ENCODE measurements at places on chromosomes 4 and X.

GRCh38 chr4:170011921-170012628 lies 14.1 kb downstream of the MFAP3L start:
- no peak for DNase-seq

DNA sequence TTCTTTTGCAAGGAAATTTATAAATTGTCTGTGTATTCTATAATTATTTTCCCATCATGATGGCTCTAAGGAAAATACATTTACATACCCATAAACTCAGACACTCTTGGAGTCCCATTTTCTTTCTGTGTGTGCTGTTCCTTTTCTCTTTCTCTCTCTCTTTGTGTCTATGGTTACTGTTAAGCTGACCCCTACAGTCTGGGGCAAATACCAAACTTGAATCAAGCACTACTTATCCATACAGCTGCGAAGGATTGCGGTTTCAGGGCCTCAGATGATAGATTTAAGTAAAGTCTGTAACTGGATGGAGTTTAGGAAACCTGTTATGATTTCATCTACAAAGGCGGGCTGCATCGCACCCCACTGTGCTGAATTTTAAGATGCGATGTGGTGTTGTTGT lies 150.2 kb downstream of the SHROOM3 start:
- DNase-seq, result no peak

GRCh38 chrX:82031250-82031649 lies 829.3 kb downstream of the SH3BGRL start:
- no peak for DNase-seq

DNA sequence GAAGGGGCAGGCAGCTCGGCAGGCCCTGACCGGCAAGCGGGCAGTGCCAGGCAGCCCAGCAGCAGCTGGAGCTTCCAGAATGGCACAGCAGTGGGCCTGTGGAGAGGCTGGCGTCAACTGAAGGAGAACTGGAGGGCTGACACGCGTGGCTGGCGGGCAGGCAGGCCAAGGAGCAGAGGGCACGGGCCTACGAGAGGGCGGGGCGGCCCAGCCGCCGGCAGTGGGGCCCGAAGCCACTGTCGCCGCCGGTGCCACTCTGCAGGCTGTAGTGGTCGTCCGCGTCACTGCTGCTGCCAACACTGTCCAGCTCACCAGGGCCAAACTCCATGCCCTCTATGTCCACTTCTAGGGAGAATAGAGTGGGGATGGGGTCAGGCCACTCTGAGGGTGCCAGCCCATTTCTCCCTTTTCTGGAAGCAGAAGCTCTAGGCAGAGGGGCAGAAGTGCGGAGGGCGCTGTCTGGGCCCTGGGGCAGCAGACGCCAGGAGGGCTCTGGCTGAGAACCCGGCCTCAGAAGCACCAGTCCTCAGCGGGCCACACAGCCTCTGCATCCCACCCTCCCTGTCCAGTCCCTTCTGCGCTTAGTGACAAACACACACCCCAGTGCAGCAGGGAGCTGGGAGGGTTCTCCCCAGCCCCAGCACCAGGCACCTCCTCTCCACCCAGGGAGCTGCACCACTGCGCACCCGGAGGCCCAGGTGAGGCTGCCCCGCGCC lies 8.6 kb upstream of the HAUS3 start:
- DNase-seq, result no peak

- no peak for DNase-seq
Measured at GRCh38 chrX:148540671-148541583, 40.5 kb downstream of the AFF2 start.

- DNase-seq, result no peak
Measured at GRCh38 chrX:3697220-3697684, 16.2 kb downstream of the PRKX start.

DNA sequence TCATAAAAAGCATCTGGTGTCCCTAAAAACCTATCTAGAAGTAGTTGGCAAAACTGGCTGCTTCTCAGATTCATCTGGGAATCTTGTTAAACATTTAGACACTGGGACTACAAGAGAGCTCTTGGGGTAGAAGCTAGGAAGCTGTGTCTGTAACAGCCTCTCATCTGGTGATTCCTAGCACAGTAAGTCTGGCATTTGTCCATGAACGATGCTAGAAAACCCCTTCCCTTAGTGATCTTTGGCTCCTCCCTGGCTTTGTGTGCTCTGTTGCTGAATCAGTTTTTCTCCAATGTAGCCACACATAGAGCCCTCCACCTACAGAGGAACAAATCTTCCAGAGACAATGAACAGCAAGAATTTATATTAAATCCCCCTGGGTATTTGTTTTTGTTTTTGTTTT lies 951.7 kb upstream of the LCORL start:
- no peak for DNase-seq

GRCh38 chrX:50067435-50068284 lies 133.1 kb downstream of the AKAP4 start:
- no peak for DNase-seq

GRCh38 chr4:54082168-54082567 lies 17.8 kb upstream of the CHIC2 start:
- no peak for DNase-seq

- no peak for DNase-seq
Measured at GRCh38 chrX:53746718-53747117, 60.2 kb upstream of the HUWE1 start.

- DNase-seq, result no peak
Measured at GRCh38 chrX:53723381-53723780, 36.9 kb upstream of the HUWE1 start.

GRCh38 chr4:169611991-169612870 lies at the start of gene NEK1:
Gene NEK1 (minus strand): TSS chr4:169612583. CDS start chr4:169602630, 9,953 bp downstream.
- DNase-seq, result peak; percentile 75

DNA sequence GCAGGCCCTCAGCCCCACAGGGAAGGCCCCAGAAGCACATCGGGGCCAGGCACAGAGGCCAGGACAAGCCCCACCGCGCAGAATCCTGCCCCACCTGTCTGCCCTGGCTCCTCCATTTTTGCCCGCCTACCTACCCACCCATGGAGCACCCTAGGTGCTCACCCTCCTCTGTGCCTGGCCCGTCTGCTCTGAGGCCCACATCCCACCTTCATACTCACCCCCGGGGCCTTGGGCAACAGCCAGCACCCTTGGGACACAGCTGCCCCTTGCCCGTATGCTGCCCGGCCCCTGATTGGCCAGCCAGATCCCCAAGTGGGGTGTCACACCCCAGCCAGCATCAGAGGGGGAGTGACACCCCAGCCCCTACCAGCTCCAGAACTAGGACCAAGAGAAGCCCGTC lies 10.8 kb upstream of the TREX2 start:
- no peak for DNase-seq

DNA sequence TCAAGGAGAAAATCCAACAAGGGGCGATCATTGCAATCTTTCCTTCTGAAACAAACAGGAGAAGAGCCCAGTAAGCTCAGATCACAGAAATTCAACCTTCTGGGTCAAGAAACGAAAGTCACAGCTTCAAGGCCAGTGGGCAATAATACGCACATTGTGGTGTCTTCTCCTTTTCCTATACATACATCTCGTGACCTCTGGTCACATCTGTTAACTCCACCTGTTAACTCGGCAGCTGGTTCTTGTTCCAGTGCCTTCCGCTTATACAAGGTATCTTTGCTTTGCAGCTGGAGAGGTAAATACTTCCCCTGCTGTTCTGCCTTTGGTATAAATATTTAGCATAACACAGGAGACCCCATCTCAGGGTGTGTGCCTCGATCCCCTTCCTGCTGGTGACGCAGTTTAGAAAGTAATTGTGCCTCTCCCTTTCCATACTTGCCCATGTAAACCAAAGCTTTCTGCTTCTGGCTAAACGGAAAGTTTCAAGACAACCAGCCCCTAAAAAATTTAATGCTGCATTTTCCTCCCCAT lies 45.0 kb downstream of the CCDC149 start:
- no peak for DNase-seq

DNA sequence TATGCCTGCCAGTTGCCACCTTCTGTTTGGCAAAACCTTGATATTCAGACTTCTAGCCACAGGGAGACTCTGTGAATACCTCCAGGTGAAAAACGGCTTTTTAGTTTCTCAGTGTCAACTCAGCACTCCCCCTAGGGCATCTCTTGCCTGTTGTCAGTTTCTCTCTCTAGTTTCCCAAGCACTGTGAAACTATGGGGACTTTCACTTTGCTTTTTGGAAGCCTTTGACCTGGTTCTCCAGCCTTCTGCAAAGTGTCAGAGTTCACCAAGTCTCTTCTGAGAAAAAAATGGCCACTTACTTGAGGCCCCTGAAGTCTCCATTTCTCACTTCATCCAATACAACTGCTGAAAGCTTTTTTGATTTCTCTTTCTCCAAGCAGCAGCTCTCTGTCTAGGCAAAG lies 521.5 kb downstream of the INPP4B start:
- DNase-seq, result no peak

GRCh38 chr4:70737006-70737405 lies 15.2 kb downstream of the RUFY3 start:
- DNase-seq, result no peak

DNA sequence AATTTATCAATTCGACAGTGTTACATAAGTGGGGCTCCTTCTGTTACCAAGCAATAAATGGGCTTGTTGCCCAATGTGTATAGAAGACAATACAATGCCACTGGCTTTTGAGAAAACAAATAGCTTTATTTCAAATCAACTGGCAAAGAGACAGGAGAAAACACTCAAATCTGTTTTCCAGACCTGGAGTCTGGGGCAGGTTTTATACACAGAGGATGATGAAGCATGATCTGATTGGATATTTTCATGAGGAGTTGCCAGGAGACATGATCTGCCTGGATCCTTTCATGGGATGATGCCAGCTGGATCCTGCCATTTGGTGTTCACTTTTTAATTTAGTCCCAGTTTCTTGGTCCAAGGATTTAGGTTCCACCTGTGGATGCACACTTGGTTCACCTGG lies 287.9 kb downstream of the CXXC4 start:
- DNase-seq, result no peak

DNA sequence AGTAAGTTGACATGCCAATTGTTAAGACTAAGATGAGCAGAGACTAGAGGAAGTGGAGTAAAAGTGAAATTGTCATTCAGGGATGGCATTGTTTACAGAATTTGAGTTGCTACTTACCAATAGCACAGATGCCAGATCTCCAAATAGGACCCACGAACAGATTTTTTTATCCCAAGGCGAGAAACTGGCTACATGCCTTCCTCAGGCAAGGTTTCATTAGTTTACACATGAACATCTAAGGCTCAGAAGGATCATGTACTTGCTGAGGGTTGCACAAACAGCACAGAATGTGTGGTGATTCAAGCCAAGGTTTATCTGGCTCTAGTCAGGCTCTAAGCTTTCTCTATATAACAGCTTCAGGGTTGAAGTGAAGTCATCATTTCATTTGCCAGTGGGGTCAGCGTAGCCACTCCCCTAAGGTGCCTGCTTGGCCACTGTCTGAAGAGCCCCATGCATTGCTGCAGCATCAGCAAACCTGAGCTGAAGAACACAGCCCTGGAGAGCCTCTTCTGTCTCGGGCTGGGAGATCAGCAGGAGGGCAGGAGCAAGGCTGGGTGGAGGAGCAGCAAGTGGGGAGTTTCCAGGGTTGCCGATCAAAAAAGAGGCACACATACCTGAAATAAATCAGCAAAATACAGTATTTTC lies 193.0 kb upstream of the LCORL start:
- no peak for DNase-seq

GRCh38 chr4:85587952-85588351 lies 113.0 kb downstream of the ARHGAP24 start:
- no peak for DNase-seq

- DNase-seq, result no peak
Measured at GRCh38 chrX:74534569-74535038, 79.8 kb downstream of the RLIM start.

GRCh38 chr4:138407329-138407728 lies 165.2 kb upstream of the SLC7A11 start:
- DNase-seq, result no peak

GRCh38 chr4:113375964-113376666 lies 326.7 kb downstream of the ANK2 start:
- DNase-seq, result no peak

- no peak for DNase-seq
Measured at GRCh38 chr4:150782311-150782710, 200.4 kb downstream of the MAB21L2 start.

DNA sequence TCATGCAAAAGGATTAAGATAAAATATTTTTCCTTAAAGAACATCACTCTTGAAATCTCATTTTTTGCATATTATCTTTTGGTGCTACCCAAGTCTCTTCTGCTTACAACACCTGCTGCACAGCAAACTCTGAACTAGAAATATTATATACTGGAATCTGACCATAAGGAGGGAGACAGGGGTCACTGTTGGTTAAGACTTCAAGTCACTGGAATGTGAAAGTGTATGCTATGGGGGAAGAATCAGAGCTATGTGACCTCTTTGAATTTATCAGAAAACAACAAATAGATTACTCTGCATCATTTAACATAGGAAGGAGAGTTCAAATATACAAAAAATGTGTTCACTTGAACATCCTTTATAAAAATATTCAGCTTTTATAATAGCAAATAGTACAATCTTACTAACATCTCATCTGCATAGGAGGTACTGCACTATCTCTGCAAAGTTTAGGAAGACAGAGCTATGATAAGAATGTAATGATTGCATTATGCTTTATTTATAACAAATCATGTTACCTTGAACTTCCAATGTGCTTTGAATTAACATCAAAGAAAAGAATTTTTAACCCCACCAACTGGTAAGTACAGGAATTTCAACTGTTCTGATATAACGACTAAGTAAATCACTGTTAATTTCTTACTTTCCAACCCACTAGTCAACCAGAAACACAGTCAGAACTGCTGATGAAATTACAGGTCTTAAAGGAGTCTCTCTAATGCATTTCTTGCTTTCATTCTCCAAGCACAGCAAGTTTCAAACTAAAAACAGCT lies 69.8 kb downstream of the ZNF827 start:
- no peak for DNase-seq

- DNase-seq, result no peak
Measured at GRCh38 chr4:52822583-52822971, 39.5 kb upstream of the RASL11B start.

- no peak for DNase-seq
Measured at GRCh38 chrX:16628946-16629595, 20.9 kb upstream of the S100G start.

DNA sequence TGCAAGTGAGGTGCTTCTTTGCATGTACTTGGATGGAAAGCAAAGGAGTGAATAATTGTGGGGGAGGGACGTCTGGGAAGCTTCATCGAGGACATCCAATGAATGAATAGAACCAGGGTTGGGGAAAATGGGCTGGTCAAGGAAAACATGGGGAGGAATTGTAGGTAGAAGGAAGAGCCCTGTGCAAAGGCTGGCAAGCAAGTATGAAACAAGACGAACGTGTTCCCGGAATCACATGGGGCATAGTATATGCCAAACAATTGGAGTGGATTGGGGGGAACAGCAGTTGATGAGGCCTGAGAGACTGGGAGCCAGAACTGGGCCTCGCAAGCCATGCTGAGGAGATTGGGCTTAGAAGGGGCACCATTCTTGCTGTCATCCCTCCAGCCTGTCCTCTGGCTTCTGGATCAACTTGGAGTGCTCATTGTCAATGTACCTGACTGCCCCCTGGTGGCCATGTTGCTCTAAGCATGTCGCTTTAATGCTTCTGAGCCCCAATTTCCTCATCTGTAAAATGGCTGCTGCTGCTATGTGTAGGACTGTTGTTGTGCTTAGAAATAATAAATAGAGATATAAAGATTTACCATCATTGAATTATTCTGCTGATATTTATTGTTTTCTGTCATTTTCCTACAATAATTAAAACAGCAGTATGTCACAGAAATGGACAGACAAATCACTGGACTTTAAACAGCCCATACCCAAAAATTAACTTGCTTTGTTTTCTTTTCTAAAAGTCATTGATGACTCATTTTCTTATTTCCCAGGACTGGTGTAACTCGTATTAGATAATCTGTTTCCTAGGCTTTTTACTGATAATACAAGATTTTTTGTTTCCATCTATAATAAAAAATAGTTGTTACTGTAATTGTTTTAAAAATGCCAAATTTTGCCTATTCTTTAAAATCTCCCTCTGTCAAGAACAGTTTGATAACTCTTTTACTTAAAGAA lies 66.4 kb downstream of the JADE3 start:
- peak; percentile 34 for DNase-seq

GRCh38 chr4:55395529-55396307 lies at the start of gene TMEM165:
Gene TMEM165 (plus strand): TSS chr4:55395957. CDS start chr4:55396190, 233 bp downstream.
- peak; percentile 80 for DNase-seq
